B cell (primary cell): ENCODE measurements at places on chromosomes 13 and 19. TPM values are rescaled to one million over a fixed set of nuclear protein-coding genes. Genes with fewer than 3 reads are reported as not detected.

DNA sequence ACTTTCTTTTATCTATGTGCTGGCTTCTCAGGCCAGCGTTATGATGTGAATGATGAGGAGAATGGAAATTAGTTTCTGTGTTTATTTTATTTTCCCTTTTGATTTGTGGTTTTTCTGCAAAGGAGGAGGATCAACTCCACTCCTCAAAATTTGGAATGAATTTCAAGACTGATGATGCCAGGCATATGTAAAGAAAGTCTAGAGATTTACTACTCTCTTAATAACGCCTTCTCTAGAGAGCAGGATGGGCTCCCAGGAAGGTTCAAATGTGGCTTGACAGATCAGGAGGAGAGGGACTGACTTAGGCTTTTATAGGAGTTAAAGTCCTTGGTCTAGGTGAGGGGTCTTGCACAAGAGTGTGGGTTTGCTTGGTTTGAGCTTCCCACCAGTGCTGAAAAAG, 15.1 kb upstream of the POSTN start:
- H3K27me3 ChIP-seq, result no peaks in the 10 kb centered on the region
- H3K36me3 ChIP-seq, result no peaks in the 10 kb centered on the region
- H3K4me3 ChIP-seq, result no peak overlapping the region
- H3K27ac ChIP-seq, result no peak overlapping the region

DNA sequence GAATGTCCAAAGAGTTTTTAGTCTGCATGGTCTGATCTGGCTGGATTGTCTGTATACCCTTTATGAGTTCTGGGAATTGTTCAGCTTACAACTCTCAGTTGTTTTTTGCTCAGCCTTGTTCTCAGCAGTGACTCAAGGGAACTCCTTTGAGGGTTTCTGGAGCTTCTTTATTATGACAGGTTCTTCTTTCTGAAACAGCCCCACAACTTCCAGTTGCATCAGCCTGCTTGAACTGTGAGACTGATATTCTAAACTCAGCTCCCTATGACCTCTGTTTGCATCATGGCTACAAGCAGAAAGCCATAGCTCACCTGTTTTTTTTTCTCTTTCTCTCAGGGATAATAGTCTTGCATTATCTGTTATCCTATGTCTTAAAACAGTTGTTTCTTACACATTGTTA, 85.0 kb downstream of the TDRD3 start:
- no peaks in the 10 kb centered on the region for H3K27me3 ChIP-seq
- H3K4me1 ChIP-seq, result no peaks in the 10 kb centered on the region
- no peak overlapping the region for H3K4me3 ChIP-seq
- peaks cover 18% of the 10 kb centered on the region for H3K36me3 ChIP-seq

Gene IQCN
- total RNA-seq, result 63.6 and 67.7 TPM in 2 replicates

DNA sequence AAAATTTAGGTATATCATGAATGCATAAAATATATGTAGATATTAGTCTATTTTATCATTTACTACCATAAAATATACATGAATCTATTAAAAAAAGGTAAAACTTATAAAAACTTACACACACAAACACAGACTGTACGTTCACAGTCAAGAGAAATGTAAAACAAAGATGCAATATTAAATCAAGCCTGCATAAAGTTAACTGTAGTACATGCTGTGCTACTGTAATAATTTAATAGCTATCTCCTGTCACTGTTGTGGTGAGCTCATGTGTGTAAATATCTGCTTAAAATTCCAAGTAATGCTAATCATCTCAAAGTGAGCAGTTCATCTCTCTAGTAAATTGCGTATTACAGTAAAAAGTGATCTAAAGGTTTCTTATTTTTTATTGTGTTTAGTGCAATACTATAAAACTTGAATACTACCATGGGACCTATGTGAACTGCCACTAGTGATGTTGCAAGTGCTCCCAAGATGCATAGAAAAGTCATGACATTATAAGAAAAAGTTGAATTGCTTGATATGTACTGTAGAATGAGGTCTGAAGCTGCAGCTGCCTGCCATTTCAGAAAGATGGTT, 762 bp upstream of the ZNF233 start:
- H3K4me3 ChIP-seq, result no peak overlapping the region
- H3K27me3 ChIP-seq, result no peaks in the 10 kb centered on the region
- H3K27ac ChIP-seq, result no peak overlapping the region

GRCh38 chr19:29376855-29377354, 148.9 kb upstream of the VSTM2B start:
- no peak overlapping the region for H3K4me3 ChIP-seq
- no peaks in the 10 kb centered on the region for H3K36me3 ChIP-seq
- H3K27ac ChIP-seq, result no peak overlapping the region
- no peaks in the 10 kb centered on the region for H3K27me3 ChIP-seq
- H3K4me1 ChIP-seq, result no peaks in the 10 kb centered on the region

GRCh38 chr19:43562698-43563241, 12.6 kb downstream of the XRCC1 start:
- H3K4me1 ChIP-seq, result peaks cover 52% of the 10 kb centered on the region
- DNase-seq, result peak; percentile 93
- H3K27ac ChIP-seq, result peak overlapping the region; percentile 92
- H3K4me3 ChIP-seq, result peak overlapping the region; percentile 11

DNA sequence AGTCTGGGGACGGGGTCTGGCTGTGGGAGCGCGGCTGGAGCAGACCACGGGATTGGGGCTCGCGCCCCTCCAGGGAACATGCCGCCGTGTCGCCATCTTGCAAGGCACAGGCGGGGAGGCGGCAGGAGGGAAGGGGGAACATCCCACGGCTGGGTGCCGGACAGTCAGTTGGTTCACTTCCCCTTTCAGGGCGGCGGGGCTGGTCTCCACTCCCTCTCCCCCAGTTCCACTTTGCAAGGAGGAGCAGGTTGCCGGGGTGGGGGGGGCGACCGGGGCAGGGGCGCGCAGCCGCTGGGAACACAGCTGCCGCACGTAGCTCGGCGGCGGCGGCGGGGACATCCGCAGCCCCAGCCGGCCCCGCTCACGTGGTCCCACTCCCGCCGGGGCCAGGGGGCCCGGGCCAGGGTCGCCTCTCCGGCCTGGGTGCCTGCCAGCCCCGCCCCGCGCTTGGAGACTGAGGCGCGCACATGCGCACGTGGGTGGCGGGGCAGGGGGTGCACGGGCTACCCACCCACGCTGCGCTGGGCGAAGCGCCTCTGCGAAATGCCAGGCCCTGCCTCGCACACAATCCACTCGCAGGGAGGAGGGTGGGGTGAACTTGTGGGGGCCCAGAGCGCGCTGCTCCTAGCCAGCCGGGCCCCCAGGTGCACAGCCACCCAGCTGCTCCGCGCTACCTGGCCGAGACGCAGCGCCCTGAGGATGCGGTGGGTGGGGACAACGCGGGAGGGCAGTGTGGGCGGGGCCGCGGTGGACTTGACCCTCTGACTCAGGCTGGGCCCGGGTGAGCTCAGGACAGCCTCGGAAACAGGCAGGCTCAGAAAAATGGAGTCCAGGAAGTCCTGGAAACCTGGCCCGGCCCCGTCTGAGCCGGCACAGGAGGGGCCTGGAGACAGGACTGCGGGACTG, 6.4 kb downstream of the KLF16 start:
- H3K27me3 ChIP-seq, result no peaks in the 10 kb centered on the region
- H3K36me3 ChIP-seq, result no peaks in the 10 kb centered on the region
- peak overlapping the region; percentile 61 for H3K4me3 ChIP-seq
- DNase-seq, result peak; percentile 83

Gene NFIX
- total RNA-seq, result 4.8 and 5.6 TPM in 2 replicates

GRCh38 chr13:51093574-51093973, 17.5 kb downstream of the C13orf42 start:
- H3K27ac ChIP-seq, result no peak overlapping the region
- no peak for DNase-seq
- H3K4me3 ChIP-seq, result no peak overlapping the region

DNA sequence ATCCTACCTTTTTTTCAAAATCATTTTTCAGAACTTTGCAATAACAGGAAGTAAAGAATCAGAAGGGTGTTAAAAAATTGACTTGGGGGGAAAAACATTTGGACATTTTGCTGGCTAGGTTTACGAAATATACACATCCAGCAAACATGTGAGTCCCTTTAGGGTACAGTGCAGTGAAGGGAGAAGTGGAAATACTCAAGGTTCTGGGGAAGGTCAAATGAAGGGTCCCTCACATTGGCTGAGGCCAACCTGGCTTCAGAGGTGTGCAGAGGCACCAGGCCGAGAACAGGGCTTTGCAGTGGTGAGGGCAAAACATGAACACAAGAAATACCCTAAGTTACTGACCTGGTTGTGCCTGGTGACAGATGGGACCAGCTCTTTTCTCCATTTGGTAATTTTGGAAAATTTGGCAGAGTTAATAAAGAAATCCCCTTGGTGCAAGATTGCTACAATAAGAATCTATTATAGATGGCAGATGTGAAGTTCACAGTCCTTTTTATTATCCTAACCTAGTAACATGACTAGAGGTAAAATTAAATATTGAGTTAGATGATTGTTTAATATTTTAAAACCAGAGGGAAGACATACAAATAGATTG, 1.5 kb upstream of the UPF3A start:
- peak overlapping the region; percentile 90 for H3K27ac ChIP-seq
- no peaks in the 10 kb centered on the region for H3K27me3 ChIP-seq
- peaks cover 23% of the 10 kb centered on the region for H3K36me3 ChIP-seq

DNA sequence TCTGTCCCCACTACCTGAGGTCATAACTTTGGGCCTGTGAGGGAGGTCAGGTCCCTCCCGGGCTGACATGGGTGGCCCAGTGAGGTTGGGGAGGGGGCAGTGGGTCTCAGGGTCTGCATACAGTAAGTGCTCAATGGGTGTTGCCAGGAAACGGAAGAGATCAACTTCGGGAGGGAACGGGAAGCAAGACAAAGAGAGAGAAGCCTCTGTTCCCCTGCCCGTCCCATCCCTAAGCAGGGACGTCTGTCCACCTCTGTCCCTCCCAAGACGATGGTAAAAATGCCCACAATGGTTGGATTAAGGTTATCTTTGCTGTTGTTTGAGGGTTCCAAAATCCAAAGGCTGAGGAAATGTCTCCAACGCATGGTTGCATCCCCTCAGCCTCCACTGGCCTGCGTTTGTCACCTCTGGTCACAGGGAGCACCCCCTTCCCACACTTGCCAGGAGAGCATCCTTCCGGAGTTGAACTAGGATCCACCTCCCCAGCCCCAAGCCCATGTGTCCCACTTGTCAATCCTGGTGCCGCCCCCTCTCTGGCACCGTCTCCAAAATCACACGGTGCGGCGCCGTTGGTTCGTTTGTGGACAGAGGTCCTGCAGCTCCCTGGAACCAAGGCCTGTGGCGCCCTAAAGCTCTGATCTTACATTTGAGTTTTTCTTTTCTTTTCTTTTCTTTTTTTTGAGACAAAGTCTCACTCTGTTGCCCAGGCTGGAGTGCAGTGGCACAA, 774 bp upstream of the HOMER3 start:
- no peaks in the 10 kb centered on the region for H3K36me3 ChIP-seq
- peaks cover 21% of the 10 kb centered on the region for H3K4me1 ChIP-seq
- no peak overlapping the region for H3K4me3 ChIP-seq
- no peak for DNase-seq
- H3K27me3 ChIP-seq, result peaks cover 13% of the 10 kb centered on the region

DNA sequence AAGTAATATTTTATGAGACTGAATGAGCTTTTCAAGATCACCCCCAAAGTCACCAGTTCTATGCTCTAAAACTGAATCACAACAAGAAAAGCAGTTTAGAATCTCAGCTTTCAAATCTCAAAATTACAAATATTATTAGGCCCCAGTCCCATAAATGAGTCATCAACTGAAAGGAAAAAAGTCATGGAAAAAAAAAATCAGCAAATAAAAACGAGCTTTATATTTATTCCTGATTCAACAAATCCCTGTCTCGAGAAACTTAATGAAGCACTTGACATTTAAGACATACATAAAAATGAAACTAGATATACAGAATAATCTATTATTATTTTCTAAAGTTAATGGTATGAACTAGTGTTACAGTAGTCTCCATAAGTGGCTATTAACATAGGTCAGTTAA, 203.0 kb downstream of the DIAPH3 start:
- DNase-seq, result no peak
- H3K4me1 ChIP-seq, result no peaks in the 10 kb centered on the region
- H3K4me3 ChIP-seq, result no peak overlapping the region
- no peaks in the 10 kb centered on the region for H3K36me3 ChIP-seq
- no peaks in the 10 kb centered on the region for H3K27me3 ChIP-seq
- no peak overlapping the region for H3K27ac ChIP-seq

Gene RYR1
- total RNA-seq, result 3.3 and 3.8 TPM in 2 replicates

DNA sequence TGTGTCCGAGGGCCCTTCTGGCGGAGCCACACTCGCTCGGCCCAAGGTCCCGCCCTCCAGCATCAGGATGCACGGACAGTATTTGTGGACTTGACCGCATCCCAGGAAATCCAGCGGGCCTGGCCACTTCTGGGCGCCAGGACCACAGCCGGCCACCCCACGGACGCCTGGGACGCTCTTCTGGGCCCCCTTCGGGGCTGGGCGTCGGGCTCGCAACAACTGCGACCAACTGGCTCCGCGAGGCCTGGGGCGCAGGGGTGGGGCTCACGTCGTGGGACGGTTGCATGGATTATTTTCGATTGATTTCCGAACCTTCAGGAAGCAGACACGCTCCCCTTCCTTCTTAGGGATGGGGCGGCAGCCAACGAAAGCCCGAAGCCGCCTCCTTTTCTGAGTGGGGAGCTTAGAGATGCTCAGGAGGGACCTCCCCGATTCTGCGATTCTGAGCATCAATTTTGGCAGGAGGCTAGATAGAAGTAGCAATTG, 521 bp upstream of the NUP58 start:
- DNase-seq, result no peak
- H3K4me3 ChIP-seq, result peak overlapping the region; percentile 94
- H3K27ac ChIP-seq, result peak overlapping the region; percentile 97
- H3K36me3 ChIP-seq, result no peaks in the 10 kb centered on the region
- peaks cover 13% of the 10 kb centered on the region for H3K4me1 ChIP-seq
- H3K27me3 ChIP-seq, result peaks cover 22% of the 10 kb centered on the region

Gene TMEM150B
- total RNA-seq, result not detected in 2 replicates

GRCh38 chr13:51739027-51739764, 64.8 kb downstream of the DHRS12 start:
- no peaks in the 10 kb centered on the region for H3K4me1 ChIP-seq
- no peaks in the 10 kb centered on the region for H3K27me3 ChIP-seq
- no peak for DNase-seq

Gene SIGLEC8
- not detected in 2 replicates for total RNA-seq

Gene ZNF610
- total RNA-seq, result 3.7 and 3.8 TPM in 2 replicates

DNA sequence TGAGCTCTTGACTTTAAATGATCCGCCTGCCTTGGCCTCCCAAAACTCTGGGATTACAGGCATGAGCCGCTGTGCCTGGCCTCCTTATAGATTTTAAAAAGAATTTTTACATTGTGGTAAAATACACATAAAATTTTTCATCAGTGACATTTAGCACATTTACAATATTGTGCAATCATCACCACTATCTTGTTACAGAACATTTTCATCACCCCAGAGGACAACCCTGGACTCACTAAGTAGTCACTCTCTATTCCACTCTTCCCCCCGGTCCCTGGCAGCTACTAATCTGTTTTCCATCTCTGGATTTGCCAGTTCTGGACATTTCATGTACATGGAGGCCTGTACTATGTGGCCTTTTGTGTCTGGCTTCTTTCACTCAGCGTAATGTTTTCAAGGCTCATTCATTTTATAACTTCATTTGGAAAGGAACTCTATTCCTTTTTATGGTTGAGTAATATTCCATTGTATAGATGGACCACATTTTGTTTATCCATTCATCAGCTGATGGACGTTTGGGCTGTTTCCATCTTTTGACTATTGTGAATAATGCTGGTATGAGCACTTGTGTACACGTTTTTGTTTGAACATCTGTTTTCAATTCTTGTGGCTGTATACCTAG, 19.9 kb downstream of the MEGF8 start:
- no peak for DNase-seq
- H3K4me1 ChIP-seq, result no peaks in the 10 kb centered on the region
- H3K27me3 ChIP-seq, result no peaks in the 10 kb centered on the region
- no peak overlapping the region for H3K4me3 ChIP-seq
- H3K27ac ChIP-seq, result no peak overlapping the region

- H3K27ac ChIP-seq, result no peak overlapping the region
- DNase-seq, result no peak
- H3K4me3 ChIP-seq, result no peak overlapping the region
These were observed 56.4 kb upstream of the KATNAL1 start for GRCh38 chr13:30363725-30364124.
